ENCODE measurements at places on chromosomes 16 and 17. TPM values are rescaled to one million over a fixed set of nuclear protein-coding genes. Genes with fewer than 3 reads are reported as not detected.
A peak's percentile ranks its signal among the peaks of the same experiment; 100 is the strongest.

DNA sequence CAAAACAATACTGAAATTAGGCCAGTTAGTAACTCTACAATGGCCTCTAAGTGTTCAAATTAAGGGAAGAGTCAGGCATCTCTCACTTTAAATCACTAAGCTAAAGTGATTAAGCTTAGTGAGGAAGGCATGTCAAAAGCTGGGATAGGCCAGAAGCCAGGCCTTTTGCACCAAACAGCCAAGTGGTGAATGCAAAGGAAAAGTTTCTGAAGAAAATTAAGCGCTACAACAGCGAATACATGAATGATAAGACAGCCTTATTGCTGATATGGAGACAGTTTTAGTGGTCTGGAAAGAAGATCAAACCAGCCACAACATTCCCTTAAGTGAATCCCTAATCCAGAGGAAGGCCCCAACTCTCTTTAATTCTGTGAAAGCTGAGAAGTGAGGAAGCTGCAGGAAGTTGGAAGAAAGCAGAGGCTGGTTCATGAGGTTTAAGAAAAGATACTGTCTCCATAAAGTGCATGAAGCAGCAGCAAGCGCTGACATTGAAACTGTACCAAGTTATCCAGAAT, 12.1 kb downstream of the RFWD3 start:
- no peak overlapping the region for H3K4me3 ChIP-seq
- peaks cover 16% of the 10 kb centered on the region for H3K4me1 ChIP-seq
- H3K27me3 ChIP-seq = no peaks in the 10 kb centered on the region
- DNase-seq = no peak

- no peaks in the 10 kb centered on the region for H3K4me1 ChIP-seq
- no peaks in the 10 kb centered on the region for H3K36me3 ChIP-seq
- no peak for DNase-seq
- no peak overlapping the region for H3K27ac ChIP-seq
- no peaks in the 10 kb centered on the region for H3K27me3 ChIP-seq
Observed at GRCh38 chr16:7976563-7976962, 613.7 kb downstream of the TMEM114 start.

GRCh38 chr17:13338421-13338820, 263.3 kb downstream of the HS3ST3A1 start:
- no peaks in the 10 kb centered on the region for H3K27me3 ChIP-seq
- H3K4me1 ChIP-seq = peaks cover 7% of the 10 kb centered on the region
- H3K4me3 ChIP-seq = no peak overlapping the region
- no peak for DNase-seq

- H3K27ac ChIP-seq = no peak overlapping the region
- peaks cover 21% of the 10 kb centered on the region for H3K4me1 ChIP-seq
- H3K36me3 ChIP-seq = no peaks in the 10 kb centered on the region
- H3K4me3 ChIP-seq = no peak overlapping the region
- DNase-seq = no peak
- no peaks in the 10 kb centered on the region for H3K27me3 ChIP-seq
Observed at GRCh38 chr17:75267153-75267410, 3.9 kb downstream of the MIF4GD start.

- DNase-seq = peak; percentile 79
- H3K27me3 ChIP-seq = no peaks in the 10 kb centered on the region
- no peak overlapping the region for H3K4me3 ChIP-seq
Observed at GRCh38 chr16:89556750-89557689, 3.5 kb upstream of the RPL13 start.

GRCh38 chr16:80802138-80802537, 2.3 kb downstream of the CDYL2 start:
- H3K4me1 ChIP-seq = peaks cover 4% of the 10 kb centered on the region
- no peaks in the 10 kb centered on the region for H3K27me3 ChIP-seq
- no peak overlapping the region for H3K27ac ChIP-seq
- no peak for DNase-seq
- no peaks in the 10 kb centered on the region for H3K36me3 ChIP-seq

- peaks cover 3% of the 10 kb centered on the region for H3K36me3 ChIP-seq
- DNase-seq = no peak
- no peak overlapping the region for H3K27ac ChIP-seq
- no peak overlapping the region for H3K4me3 ChIP-seq
- H3K4me1 ChIP-seq = peaks cover 44% of the 10 kb centered on the region
Observed at GRCh38 chr17:2415081-2415480, 14.2 kb upstream of the MNT start.

DNA sequence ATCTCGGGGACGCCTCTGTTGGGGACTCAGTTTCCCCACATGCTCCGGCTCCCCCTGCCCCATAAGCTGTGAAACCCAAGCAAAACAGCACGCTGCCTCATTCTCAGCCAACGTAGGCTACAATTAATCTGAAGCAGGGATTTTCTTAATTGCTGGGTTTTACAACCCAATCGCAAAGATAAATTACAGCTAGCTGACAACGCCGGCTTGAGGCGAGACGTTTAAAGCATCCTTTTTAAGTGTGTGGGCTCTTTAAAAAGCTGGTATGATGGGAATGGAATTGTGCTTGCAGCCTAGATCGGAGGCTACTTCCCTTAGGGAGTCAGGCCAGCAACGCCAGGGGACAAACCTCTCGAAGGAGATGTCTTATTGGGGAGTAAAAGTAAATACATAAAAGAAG, 185.3 kb downstream of the ZNF423 start:
- no peak overlapping the region for H3K27ac ChIP-seq
- no peaks in the 10 kb centered on the region for H3K4me1 ChIP-seq
- no peak for DNase-seq
- H3K4me3 ChIP-seq = no peak overlapping the region
- no peaks in the 10 kb centered on the region for H3K36me3 ChIP-seq
- H3K27me3 ChIP-seq = no peaks in the 10 kb centered on the region

GRCh38 chr17:68697850-68698361, 96.7 kb upstream of the FAM20A start:
- H3K36me3 ChIP-seq = no peaks in the 10 kb centered on the region
- no peak for DNase-seq
- H3K4me1 ChIP-seq = no peaks in the 10 kb centered on the region
- H3K27me3 ChIP-seq = no peaks in the 10 kb centered on the region
- no peak overlapping the region for H3K27ac ChIP-seq

GRCh38 chr16:27246439-27246838, 22.1 kb downstream of the NSMCE1 start:
- no peak overlapping the region for H3K27ac ChIP-seq
- peaks cover 20% of the 10 kb centered on the region for H3K4me1 ChIP-seq
- DNase-seq = no peak
- H3K27me3 ChIP-seq = no peaks in the 10 kb centered on the region

DNA sequence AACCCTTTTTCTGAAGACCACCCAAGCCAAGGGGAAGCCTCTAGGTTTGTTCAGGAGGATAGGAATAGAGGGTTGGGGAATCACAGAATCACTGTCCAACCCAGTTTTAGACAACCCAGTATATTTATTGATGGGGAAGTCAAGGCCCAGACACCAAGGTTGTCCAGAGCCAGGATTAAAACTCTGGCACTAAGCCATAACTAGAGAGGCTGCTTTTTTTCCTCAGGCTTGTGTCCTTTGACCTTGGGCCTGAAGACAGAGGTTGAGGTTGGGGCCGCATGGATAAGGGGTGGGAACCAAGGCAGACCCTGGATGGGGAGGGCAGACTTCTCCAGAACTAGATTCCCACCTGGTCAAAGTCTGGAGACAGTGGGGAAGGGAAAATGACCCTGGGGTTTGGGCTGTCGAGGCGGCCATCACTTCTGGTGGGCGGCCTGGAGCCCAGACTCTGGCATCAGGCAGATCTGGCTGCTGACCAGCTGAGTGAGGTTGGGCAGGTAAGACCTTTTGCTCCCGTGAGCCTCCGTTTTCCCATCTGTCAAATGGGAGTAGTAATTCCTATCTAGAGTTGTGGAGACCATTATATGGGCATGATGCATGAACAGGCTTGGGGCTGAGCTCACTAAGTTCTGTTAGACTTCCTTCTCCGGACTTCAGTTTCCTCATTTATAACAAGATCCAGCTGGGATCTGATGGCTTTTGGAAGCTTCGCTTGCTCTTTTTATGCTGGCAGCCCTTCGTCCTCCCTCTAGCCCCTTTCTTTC, 17.9 kb downstream of the IGFBP4 start:
- DNase-seq = no peak
- H3K4me1 ChIP-seq = peaks cover 22% of the 10 kb centered on the region
- no peak overlapping the region for H3K4me3 ChIP-seq
- no peaks in the 10 kb centered on the region for H3K27me3 ChIP-seq

GRCh38 chr16:48971571-48972077, 310.0 kb downstream of the CBLN1 start:
- no peaks in the 10 kb centered on the region for H3K4me1 ChIP-seq
- no peak for DNase-seq
- H3K36me3 ChIP-seq = no peaks in the 10 kb centered on the region
- no peak overlapping the region for H3K27ac ChIP-seq
- H3K4me3 ChIP-seq = no peak overlapping the region

DNA sequence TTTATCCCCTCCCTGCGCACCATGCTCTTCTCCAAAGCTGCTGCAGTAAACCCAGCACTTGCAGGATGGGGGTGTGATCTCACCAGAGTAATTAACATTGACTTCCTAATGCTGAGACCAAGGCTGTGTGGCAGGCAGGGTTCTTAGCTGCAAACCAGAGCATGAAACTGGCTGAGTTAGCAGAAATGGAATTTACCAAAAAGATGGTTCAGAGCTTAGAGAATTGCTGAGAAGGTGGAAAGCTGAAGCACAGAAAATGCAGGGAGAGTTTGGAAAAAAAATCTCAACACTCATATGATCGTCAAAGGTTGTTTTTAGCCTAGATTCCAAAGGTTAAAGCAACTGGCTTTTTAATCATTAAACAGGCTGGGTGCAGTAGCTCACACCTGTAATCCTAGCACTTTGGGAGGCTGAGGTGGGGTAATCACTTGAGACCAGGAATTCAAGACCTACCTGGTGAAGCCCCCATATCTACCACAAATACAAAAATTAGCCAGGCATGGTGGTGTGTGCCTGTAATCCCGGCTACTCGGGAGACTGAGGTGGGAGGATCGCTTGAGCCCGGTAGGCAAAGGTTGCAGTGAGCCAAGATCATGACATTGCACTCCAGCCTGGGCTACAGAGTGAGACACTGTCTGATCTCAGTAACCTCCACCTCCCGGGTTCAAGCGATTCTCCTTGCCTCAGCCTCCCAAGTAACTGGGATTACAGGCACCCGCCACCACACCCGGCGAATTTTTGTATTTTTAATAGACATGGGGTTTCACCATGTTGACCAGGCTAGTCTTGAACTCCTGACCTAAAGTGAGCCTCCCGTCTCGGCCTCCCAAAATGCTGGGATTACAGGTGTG, 6.0 kb upstream of the TXNDC11 start:
- H3K27me3 ChIP-seq = no peaks in the 10 kb centered on the region
- H3K36me3 ChIP-seq = peaks cover 4% of the 10 kb centered on the region
- peak; percentile 58 for DNase-seq
- no peak overlapping the region for H3K4me3 ChIP-seq
- H3K27ac ChIP-seq = peak overlapping the region; percentile 72

GRCh38 chr17:1555651-1556471, 6.7 kb downstream of the PITPNA start:
- DNase-seq = no peak
- no peak overlapping the region for H3K27ac ChIP-seq
- H3K4me1 ChIP-seq = peaks cover 32% of the 10 kb centered on the region
- peaks cover 7% of the 10 kb centered on the region for H3K36me3 ChIP-seq

- no peak overlapping the region for H3K4me3 ChIP-seq
- peak overlapping the region; percentile 32 for H3K27ac ChIP-seq
- H3K36me3 ChIP-seq = no peaks in the 10 kb centered on the region
- no peak for DNase-seq
- peaks cover 19% of the 10 kb centered on the region for H3K4me1 ChIP-seq
Observed at GRCh38 chr16:30567991-30568638, 3.4 kb downstream of the ZNF688 start.

GRCh38 chr17:15654886-15655561, 29.1 kb downstream of the TRIM16 start:
- no peaks in the 10 kb centered on the region for H3K27me3 ChIP-seq
- H3K36me3 ChIP-seq = no peaks in the 10 kb centered on the region

DNA sequence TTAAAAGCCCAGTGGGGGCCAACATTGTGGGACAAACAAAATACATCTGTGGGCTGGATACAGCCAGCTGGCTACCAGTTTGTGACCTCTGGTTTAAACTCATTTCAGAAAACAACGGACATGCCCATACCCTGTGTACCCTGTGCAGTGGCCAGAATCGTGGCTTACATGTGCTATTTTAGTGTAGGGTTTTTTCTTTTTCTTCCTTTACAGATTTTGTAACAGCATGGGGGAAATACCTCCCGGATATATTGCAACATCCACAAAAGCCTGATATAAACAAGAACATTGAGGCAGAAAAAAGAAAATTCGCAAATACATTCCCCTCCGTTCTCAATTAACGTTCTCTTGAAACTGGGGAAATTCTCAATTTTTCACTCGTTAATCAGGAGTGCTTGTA, 7.3 kb downstream of the HS3ST4 start:
- H3K4me1 ChIP-seq = no peaks in the 10 kb centered on the region
- no peak overlapping the region for H3K4me3 ChIP-seq
- no peaks in the 10 kb centered on the region for H3K36me3 ChIP-seq
- H3K27me3 ChIP-seq = no peaks in the 10 kb centered on the region
- no peak for DNase-seq

GRCh38 chr16:1159973-1160772, 7.3 kb downstream of the CACNA1H start:
- DNase-seq = peak; percentile 85
- no peaks in the 10 kb centered on the region for H3K27me3 ChIP-seq

DNA sequence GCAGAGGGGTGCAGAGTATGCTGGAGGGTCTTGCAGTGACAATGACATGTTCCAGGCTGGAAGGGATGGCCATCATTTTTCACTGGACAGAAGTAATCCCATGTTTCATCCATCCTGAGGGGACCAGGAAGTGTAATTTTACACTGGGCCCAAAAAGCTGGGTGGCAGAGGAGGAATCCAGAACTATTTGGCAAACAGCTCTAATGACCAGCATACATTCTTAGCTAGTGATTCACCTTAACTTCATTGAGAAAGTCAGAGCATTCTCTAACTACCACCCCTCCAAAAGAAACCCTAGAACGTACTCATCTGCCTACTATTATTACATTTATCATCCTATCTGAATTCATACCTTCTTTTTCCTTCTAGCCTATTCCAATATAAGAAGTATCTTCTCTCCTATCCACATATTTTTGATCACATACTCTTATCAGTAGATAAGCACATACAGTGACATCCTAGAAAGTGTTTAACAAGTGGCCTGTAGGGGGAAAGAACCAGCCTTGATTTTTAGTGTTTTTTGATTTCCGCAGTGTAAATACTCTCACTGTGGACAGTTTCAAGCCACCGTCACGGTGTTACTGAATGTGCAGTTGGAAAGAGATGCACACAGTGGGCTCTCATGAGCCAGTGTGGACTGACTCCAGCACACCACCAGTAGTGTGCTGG, 118.1 kb downstream of the FTO start:
- H3K27me3 ChIP-seq = no peaks in the 10 kb centered on the region
- no peak for DNase-seq
- H3K4me1 ChIP-seq = peaks cover 60% of the 10 kb centered on the region
- H3K4me3 ChIP-seq = no peak overlapping the region

Gene NT5M
- 1.3 TPM for total RNA-seq

Gene RILP
- 21.0 TPM for total RNA-seq

Gene TBC1D3I
- not detected for total RNA-seq

Gene KCNJ2
- total RNA-seq = 0.78 TPM

Gene CSH2
- not detected for total RNA-seq

Gene CCL3
- total RNA-seq = not detected

Gene NDUFAF8
- 26.5 TPM for total RNA-seq

Gene TNFRSF13B
- total RNA-seq = not detected

Gene TUBB3
- total RNA-seq = 2.9 TPM
